ENCODE measurements at places on chromosomes 1 and 21.
A peak's percentile ranks its signal among the peaks of the same experiment; 100 is the strongest.

- no peak for DNase-seq
These were observed 12.9 kb downstream of the CENPF start for GRCh38 chr1:214615871-214616270.

DNA sequence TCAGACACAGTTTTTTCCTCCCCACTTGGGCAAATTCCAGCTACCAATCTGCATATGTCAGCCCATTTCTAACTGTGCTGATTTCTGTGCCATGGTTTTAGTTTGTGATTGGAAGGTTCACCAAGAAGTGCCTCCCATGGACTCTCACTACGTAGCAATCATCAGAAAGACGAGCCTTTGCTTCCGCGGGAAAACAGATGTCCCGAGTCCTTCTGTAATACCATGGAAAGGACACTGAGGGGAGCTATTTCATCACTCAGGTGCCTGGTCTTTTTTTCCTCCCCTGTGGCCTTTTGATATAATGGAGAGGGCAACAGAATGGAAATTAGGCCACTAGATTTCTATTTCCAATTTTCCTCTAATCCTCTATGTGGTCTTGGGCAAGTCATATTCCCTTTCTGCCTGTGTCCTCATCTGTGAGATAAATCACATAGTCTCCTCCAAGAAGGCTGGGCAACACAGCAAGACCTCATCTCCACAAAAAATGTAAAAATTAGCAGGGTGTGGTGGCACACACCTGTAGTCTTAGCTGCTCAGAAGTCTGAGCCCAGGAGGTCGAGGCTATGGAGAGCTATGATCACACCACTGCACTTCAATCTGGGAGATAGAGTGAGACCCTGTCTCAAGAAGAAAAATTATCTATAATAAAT is 24.8 kb downstream of the LEMD1 start:
- DNase-seq = peak; percentile 80

- no peak for DNase-seq
These were observed 37.0 kb downstream of the F3 start for GRCh38 chr1:94504601-94505000.

GRCh38 chr1:156749419-156750118 is 1.9 kb downstream of the HDGF start:
- no peak for DNase-seq

All from NCI-H187 (cell line).